NCI-H82 (cell line): ENCODE measurements at places on chromosomes 2 and 18.

GRCh38 chr2:235227590-235227989 is 266.3 kb upstream of the AGAP1 start:
- no peak for DNase-seq

- no peak for DNase-seq
Measured at GRCh38 chr2:1432726-1433125, 19.5 kb downstream of the TPO start.

GRCh38 chr2:177284531-177284930 is 20.0 kb upstream of the NFE2L2 start:
- peak; percentile 94 for DNase-seq

DNA sequence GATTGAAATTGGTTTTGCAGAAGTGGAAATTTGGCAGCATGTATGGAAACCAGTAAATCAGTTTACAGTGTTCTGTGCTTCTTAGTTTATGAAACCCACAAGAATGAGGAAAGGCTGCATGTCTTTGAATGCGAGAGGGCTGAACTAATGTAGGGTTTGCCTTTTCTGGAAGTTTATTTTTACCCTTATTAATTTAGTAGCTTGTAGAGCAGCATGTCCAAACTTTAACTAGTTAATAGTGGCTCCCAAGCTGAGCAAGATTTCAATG is 50.4 kb downstream of the LDLRAD4 start:
- no peak for DNase-seq

- DNase-seq: no peak
Measured at GRCh38 chr2:203492965-203493364, 42.1 kb downstream of the RAPH1 start.

DNA sequence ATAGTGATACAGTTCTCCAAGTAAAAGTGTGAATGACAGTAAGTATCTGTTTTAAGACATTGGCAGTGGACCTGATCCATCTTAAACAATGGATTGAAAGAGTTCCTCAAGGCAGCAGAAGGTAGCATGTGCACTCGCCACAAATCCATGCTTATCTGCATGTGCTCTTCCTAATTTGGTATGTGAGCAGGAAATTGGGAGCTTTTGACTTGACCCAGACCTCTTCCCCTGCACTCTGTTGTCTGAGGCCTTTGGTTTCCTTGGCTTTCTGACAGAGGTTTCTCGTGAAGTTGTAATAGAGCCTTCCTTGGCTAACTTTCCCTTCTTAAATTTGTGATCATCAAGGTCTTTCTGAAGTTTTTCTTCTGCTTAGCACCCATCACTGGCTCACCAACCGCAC is 114.1 kb downstream of the WDSUB1 start:
- DNase-seq: no peak

DNA sequence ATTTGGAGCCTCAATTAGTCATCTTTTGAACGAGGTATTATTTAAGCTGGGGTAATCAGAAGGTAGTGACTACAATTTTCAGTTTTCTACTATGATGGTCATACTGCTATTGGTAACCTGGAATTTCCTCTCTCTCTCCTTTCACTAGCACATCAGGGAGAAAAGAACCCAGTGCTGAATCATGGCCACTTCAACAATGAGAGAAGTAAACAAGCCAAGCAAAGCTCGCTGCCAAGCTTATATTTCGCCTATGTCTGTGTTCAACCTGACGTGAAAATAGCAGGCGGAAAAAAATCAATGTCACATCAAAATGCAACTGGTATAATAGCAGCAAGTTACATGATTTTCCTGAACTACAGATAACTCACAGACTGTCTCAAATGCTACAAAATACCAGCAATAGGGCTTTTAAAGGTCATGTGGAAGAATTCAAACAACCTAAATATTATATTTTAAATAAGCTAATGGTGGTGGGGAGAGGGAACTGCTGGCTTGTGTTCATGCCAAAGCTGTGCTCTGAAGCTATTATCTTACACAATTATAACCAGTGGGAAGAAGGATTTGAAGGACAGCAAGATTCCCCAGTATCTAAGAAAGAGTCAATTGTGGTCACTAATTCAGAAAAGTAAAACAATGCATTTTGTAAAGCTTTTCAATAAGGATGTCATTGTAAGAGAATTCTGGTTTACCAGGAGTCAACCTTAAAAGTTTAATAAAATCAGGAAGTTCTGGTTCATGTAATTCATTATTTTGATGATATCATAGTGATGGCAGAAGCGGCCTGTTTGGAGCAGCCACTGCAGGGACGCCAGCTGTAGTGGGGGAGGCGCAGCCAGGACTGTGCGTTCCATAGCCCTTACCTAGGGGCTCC is 38.0 kb downstream of the RNF152 start:
- DNase-seq: no peak

GRCh38 chr2:69466728-69467127 is 29.5 kb upstream of the NFU1 start:
- DNase-seq: no peak

DNA sequence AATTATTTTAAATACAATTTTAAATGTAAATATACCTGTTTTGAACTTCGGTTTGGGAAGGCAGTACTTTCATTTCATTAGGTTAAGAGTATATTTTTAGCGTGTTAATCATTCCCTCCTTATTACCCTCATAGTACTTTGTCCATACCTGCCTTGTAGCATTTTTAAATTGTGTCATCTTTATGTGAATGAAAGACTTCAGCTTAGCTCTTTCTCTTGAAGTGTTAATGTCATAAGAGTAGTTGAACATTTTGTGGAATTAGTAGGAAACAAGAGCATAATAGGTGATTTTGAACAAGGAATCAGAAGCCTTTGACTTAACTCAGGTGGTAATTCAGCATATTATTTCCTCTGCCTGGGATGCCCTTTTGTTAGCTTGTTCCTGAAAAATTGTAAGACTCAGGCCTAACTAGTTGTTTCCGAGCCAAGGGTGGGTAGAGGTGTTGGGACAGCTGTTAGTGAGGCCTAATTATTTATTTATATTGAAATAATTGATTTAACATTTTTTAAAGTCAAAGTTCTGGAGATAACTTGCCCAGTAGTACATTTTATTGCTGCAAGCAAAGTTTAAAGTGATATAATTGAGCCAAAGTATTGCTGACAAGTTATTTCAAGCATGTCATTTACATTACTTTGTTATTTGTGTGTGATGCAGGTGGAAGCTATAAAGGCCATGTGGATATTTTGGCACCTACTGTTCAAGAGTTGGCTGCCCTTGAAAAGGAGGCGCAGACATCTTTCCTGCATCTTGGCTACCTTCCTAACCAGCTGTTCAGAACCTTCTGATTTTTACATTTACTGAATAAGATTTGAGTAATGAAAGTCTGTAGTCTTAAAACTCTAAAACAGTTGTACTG is 38.7 kb downstream of the DDX1 start:
- no peak for DNase-seq

- DNase-seq: no peak
Measured at GRCh38 chr2:45612731-45613130, 1.7 kb upstream of the SRBD1 start.

- no peak for DNase-seq
Measured at GRCh38 chr2:163834221-163834620, 98.4 kb upstream of the FIGN start.

GRCh38 chr2:98036349-98037000 is 40.7 kb upstream of the TMEM131 start:
- DNase-seq: no peak

DNA sequence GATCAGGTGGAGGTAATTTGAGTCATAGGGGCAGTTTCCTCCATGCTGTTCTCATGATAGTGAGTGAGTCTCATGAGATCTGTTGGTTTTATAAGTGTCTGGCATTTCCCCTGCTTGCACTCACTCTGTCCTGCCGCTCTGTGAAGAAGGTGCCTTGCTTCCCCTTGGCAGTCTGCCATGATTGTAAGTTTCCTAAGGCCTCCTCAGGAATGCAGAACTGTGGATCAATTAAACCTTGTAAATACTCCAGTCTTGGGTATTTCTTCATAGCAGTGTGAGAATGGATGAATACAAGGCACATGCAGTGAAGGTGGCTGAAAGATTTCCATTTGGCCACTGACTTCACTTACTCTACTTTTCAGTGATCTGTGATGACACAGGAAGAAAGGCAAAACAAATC is 133.7 kb downstream of the SH3BP4 start:
- no peak for DNase-seq

GRCh38 chr2:222309361-222309760 is 10.6 kb upstream of the PAX3 start:
- no peak for DNase-seq

- DNase-seq: no peak
Measured at GRCh38 chr2:163175294-163175693, 336.7 kb upstream of the KCNH7 start.

- peak; percentile 97 for DNase-seq
Measured at GRCh38 chr2:86393521-86394491, 47.4 kb upstream of the KDM3A start.

GRCh38 chr2:16609786-16610185 is 55.8 kb downstream of the CYRIA start:
- DNase-seq: no peak

GRCh38 chr2:11391942-11392266 is 47.5 kb upstream of the ROCK2 start:
- no peak for DNase-seq

DNA sequence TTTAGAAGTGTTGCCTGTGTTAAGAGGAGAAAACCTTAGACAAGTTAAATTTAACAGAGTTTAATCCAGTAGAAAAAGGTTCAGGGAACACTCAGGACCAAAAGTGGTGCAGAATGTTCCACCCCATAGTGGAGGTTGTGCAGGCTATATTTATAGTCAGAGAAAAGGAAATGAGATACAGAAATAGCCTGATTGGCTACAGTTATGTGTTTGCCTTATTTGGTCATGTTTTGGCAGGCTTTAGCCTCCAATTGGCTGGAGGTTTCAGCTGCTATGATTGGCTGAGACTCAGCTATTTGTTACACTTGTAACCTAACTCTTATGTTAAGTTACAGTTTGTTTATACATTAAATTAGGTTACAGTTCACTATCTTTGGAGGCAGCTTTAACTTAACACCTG is 4.2 kb downstream of the STAMBP start:
- no peak for DNase-seq

DNA sequence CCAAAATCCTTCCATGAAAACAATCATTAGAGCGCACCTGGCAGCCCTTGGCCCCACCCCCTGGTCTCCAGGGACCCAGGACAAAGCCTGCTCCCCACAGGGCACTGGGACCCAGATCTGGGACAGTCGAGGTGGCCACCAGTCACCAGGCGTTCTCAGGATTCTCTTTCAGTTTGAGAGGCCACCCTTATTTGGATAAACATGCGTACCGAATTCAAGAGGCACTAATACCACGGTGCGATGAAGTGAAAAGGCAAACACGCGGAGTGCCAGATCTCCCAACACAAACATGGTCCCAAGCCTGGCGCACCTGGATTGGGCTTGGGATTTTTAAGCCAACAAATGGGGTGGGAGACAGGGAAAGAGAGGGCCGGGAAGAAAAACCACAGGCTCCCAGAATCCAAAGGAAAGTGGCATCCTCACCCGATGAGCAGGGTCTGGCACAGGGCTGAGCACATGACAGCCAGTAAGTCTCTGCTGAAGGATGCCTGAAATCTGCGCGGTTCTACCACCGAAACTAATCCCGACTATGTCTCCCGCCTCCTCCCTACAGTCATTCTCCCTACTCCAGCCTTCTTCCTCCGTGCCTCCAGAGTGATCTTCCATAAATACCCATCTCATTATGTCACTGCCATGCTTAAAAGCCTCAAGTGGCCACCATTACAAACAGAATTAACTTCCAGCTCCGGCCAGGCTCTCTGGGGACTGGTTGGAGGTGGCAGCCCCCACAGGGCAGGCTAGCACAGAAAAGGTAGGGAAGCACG is 60.9 kb upstream of the KLHL29 start:
- DNase-seq: peak; percentile 41

DNA sequence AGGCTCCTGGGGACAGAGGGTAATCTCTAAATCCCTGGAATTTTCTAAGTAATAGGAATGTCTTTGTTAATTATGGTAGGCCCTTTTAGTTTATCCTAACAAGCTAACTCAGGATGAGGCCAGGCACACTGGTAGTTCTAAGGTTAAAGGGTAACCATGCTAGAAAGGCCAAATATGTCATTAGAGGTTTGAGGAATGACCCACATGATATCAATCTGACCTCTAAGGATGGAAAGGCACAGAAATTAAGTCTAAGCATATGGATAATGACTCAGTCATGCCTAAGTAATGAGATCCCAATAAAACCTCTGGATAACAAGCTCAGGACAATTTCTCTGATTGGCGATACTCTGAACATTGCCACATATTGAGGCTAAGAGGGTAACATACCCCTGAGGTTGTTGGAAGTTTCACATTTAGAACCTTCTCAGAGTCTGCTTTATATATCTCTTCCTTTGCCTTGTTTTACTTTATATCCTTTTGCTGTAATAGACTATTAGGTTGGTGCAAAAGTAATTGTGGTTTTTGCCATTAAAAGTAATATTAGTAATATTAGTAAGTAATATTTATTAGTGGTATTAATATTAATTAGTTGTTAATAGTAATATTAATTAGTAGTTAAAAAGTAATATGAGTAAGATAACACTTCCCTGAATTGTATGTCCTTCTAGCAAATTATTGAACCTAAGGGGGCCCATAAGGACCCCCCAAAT is 806.3 kb upstream of the GCFC2 start:
- DNase-seq: peak; percentile 48
